ENCODE measurements at places on chromosomes 6 and 20. TPM values are rescaled to one million over a fixed set of nuclear protein-coding genes. Genes with fewer than 3 reads are reported as not detected.

Gene FAM83C
- 0.05 TPM for polyA plus RNA-seq

Gene CLPSL2
- not detected for polyA plus RNA-seq

GRCh38 chr6:22643780-22644179, 74.4 kb downstream of the HDGFL1 start:
- no peak for DNase-seq

GRCh38 chr6:126797981-126798380, 320.5 kb upstream of the RSPO3 start:
- no peak for DNase-seq

Data from renal pelvis (tissue), 12 donors.